Activated CD4-positive, alpha-beta T cell treated with anti-CD3 and anti-CD28 coated beads, Interleukin-2, amount 50 U/mL, for 1 hour (primary cell): ENCODE measurements at places on chromosomes 12 and 14.

DNA sequence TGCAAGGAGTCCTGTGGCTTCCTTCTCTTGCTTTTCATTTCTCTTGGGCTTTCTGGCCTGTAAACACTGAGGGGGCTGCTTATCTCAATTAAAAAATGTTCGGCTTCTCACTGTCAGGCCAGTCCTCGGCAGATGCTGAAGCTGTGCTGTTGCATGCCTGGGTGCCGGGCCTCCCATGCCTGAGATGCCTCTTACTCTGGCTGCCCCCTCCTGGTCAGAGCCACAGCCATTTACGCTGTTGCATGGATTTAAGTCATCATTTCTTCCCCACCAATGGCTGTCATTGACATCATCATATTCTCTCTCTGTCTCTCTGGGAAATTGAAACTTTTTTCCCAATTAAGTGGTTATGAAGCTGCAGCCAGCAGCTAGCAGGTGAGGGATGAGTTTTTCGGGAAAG is 53.7 kb downstream of the FOXN4 start:
- no peak for DNase-seq

DNA sequence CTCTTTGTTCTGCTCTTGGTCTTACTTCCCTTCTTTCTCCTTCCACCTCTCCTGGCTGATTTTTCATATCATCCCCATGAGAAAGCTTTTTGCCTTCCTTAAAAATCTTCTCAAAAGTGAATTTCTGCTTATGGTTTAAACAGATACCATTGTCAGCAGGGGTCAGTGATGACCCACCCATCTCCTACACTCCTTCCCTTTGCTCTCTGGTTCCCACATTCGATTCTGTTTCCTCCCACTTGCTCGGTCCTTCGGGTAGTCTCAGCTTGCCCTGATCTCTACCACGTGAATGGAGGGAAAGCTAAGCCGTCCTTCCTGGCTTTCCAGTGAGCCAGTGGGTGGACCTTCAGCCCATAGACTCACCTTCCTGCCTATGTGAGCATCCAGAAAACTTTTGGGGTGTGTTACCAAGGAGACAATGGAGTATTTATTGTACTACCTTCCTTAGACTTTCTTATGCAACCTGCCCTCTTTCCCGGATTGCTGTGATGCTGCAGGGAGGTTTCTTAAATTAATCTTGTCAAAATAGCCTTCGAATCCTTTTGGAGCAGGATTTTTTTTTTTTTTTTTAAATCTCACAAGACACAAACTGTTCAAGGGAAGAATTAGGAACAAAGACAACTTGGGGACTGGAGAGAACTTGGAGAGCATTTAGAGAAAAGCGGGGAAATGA is 306.3 kb downstream of the CACNA1C start:
- no peak for DNase-seq

DNA sequence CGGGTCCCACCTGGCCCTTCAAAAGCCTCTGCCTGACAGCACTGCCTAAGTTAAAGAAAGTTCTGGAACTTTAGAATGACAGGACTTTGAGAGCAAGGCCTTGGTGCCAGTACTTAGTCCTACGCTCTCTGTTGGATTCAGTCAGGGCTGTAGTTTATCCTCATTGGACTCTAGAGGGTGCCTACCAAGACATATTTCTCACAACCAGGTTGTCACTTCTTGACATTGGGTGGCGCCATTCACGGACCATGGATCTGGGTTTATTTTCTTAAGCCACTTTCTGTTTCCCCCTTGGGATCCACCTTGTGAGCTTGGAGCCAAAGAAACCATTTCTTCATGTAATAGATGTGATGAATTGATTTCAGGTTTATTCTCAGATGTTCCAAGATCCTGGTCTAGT is 787.0 kb upstream of the TBX3 start:
- no peak for DNase-seq

GRCh38 chr12:131452444-131452860 is 258.4 kb upstream of the SFSWAP start:
- no peak for DNase-seq

- no peak for DNase-seq
Measured at GRCh38 chr12:38809832-38810231, 95.6 kb downstream of the CPNE8 start.

GRCh38 chr14:95700221-95700976 is 13.5 kb downstream of the TCL1A start:
- no peak for DNase-seq

GRCh38 chr12:124623344-124624035 is 56.1 kb upstream of the NCOR2 start:
- no peak for DNase-seq

- DNase-seq = no peak
Measured at GRCh38 chr12:18899678-18900317, 161.9 kb downstream of the CAPZA3 start.

- no peak for DNase-seq
Measured at GRCh38 chr12:40106202-40106533, 287 bp upstream of the SLC2A13 start.

- DNase-seq = no peak
Measured at GRCh38 chr12:57370696-57371095, 60.1 kb downstream of the R3HDM2 start.

GRCh38 chr12:54370171-54370730 is 6.0 kb upstream of the GPR84 start:
- no peak for DNase-seq

GRCh38 chr12:110289044-110289710 is 8.1 kb downstream of the ATP2A2 start:
- DNase-seq = no peak

GRCh38 chr12:96719660-96720362 is 187.2 kb upstream of the NEDD1 start:
- no peak for DNase-seq

- DNase-seq = no peak
Measured at GRCh38 chr12:91555436-91556415, 373.1 kb upstream of the DCN start.

DNA sequence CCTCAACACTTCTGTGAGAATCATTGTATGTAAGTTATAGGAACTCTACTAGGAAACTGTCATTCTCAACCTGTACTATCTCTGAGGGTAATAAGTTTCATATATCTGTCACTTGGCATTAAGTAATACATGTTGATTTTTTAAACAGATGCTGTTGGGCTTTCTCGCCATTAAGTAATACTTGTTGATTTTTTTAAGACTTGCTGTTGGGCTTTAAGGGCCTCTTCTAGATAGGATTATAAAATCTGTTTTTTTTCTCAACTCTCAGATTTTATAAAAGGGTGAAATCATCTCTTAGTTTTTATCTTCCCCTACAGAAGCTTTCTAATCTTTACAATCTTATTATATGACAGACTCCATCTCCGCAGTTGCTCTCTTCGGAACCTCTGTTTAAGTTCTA is 5.6 kb downstream of the WASHC4 start:
- no peak for DNase-seq

GRCh38 chr14:32934881-32935633 is 3.6 kb upstream of the NPAS3 start:
- no peak for DNase-seq

- DNase-seq = no peak
Measured at GRCh38 chr12:111436266-111436665, 30.5 kb downstream of the SH2B3 start.

DNA sequence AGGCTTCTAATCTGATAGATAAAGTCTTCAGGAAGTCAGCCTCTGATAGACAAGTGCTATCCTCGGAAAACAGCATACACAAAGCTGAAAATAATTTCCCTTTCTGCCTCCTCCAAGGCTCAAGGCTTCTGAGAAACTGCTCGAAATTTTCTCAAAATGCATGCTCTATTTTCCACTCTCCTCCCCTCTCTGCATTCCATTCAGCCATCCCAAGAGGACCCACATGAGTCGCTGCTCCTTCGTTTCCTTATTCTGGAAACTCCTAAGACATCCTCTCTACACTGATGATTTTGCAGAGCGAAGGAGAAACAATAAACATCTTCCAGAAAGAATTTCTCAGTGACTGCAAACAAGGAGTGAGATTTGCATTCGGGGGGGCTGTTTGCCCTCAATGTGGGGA is 92.2 kb upstream of the SFSWAP start:
- no peak for DNase-seq

DNA sequence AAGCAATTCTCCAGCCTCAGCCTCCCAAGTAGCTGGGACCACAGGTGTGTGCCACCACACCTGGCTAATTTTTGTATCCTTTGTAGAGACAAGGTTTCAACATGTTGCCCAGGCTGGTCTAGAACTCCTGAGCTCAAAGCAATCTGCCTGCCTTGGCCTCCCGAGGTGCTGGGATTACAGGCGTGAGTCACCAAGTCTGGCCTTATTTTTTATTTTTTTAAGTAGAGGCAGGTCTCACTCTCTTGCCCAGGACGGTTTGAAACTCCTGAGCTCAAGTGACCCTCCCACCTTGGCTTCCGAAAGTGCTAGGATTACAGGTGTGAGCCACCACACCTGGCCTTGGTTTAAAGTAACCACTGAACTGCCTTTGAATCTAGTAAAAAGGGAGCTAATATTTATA is 56.8 kb downstream of the SPPL3 start:
- no peak for DNase-seq

- no peak for DNase-seq
Measured at GRCh38 chr12:62640910-62641448, 174.4 kb downstream of the MON2 start.

DNA sequence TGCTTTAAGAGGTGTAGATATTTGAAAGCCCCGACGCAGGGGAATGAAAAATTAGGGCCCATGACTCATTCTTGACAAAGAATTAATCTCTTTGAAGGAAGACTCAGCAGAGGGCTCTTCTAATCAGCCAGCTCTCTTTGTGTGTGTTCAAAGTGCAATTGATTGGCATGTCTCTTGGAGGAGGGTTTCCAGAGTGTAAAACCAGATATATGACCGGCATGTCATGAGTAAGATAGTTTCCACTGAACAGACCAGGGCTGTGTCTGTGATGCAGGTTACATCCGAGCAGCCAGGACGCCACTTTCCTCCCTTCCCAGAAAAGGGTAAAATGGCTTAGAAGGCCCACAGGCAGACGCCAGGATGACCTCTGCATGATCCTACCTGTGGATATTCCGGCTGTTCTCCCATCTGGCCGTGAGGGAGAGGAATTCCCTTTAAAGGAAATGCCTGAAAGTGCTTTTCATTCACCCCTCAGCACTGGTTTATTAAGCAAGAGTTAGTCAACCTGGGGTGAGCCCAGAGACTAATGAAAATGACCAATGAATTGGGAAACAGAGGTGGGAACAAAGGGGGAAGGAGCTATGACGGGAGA is 7.2 kb upstream of the KRT75 start:
- DNase-seq = no peak

- DNase-seq = peak; percentile 74
Measured at GRCh38 chr14:91367173-91368171, 50.1 kb downstream of the CCDC88C start.

DNA sequence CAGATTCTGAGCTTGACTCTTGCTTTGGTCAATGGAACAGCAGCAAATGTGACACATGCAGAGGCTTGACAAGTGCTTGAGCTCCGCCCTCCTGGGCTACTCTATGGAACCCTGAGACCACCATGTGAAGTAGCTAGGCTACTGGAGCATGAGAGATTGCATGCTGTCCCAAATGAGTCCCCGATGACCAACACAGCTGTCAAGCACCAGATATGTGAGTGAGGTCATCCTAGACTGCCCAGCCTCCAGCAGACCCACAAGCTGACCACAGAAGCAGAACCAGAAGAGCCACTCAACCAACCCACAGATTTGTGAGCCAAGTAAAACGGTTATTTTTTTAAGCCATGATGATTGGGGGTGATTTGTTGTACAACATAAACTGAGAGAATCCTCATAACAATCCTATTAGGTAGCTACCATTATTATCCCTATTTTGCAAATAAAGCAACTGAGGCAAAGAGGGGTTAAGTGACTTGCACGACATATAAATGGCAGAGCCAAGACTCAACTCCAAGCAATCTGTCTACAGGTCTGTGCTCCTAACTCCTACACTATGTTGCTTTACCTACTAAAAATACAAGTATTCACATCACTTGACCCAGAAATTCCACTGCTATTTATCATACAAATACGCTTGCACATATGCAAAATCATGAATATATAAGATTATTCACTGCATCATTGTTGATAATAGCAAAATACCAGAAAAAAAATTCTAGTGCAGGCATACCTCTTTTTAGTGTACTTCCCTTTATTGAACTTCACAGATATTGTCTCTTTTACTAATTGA is 136.2 kb downstream of the NDUFA12 start:
- DNase-seq = no peak

DNA sequence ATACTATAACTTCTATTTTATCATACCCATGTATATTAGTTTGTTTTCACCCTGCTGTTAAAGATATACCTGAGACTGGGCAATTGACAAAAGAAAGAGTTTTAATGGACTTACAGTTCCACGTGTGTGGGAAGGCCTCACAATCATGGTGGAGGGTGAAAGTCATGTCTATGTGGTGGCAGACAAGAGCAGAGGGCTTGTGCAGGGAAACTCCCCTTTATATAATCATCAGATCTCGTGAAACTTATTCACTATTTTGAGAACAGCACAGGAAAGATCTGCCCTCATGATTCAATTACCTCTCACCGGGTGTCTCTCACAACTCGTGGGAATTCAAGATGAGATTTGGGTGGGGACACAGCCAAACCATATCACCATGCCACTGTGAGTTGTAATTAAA is 135.8 kb downstream of the SYNE2 start:
- DNase-seq = no peak

GRCh38 chr12:94026596-94026995 is 121.8 kb upstream of the PLXNC1 start:
- no peak for DNase-seq
